ENCODE measurements at places on chromosomes 5 and 9. TPM values are rescaled to one million over a fixed set of nuclear protein-coding genes. Genes with fewer than 3 reads are reported as not detected.

- no peak for DNase-seq
- H3K27me3 ChIP-seq, result peaks cover 1% of the 10 kb centered on the region
- H3K4me1 ChIP-seq, result peaks cover 6% of the 10 kb centered on the region
- no peak overlapping the region for H3K4me3 ChIP-seq
- no peak overlapping the region for H3K27ac ChIP-seq
Observed at GRCh38 chr5:35852084-35852734, 4.5 kb upstream of the IL7R start.

Gene SLC6A19
- not detected for total RNA-seq

- peaks cover 10% of the 10 kb centered on the region for H3K27me3 ChIP-seq
- peaks cover 1% of the 10 kb centered on the region for H3K36me3 ChIP-seq
- no peak overlapping the region for H3K4me3 ChIP-seq
- H3K4me1 ChIP-seq, result peaks cover 19% of the 10 kb centered on the region
- H3K27ac ChIP-seq, result no peak overlapping the region
Observed at GRCh38 chr5:138245717-138246116, 28.7 kb downstream of the GFRA3 start.

DNA sequence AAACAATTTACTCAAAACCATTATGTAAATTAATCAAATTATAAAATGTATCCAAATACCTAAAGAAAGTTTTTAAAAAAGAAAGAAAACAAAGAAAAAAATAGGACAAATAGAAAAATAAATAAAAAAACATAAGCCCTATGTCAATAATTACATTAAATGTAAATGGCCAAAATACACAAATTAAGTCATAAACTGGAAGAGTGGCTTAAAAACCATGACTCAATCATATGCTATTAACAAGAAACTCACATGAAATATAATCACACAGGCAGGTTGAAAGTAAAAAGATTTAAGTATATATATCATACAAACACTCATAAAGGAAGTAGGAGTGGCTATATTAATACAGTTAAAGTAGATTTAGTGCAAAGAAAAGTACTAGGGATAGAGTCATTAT, 95.3 kb downstream of the PRELID2 start:
- no peaks in the 10 kb centered on the region for H3K27me3 ChIP-seq
- no peaks in the 10 kb centered on the region for H3K4me1 ChIP-seq
- no peak overlapping the region for H3K4me3 ChIP-seq
- H3K27ac ChIP-seq, result no peak overlapping the region
- H3K36me3 ChIP-seq, result no peaks in the 10 kb centered on the region
- DNase-seq, result no peak

Gene CNTNAP3
- total RNA-seq, result 1.5 TPM

Gene ZNF883
- total RNA-seq, result 6.1 TPM

Gene ZNF354C
- 6.0 TPM for total RNA-seq

DNA sequence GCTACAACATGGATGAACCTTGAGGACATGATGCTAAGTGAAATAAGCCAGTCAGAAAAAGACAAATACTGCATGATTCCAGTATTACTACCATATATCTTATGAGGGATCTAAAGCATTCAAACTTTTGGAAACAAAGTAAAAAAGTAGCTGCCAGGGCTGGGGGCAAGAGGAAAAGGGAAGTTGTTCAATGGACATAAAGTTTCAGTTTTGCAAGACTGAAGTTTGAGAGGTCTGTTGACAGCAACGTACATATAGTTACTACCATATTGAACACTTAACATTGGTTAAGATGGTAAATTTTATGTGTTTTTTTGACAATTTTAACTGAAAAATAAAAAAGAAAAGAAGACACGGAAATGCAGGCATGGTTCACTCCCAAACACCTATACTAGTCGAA, 77.6 kb downstream of the MAPKAP1 start:
- no peak for DNase-seq
- H3K4me3 ChIP-seq, result no peak overlapping the region
- H3K27me3 ChIP-seq, result no peaks in the 10 kb centered on the region
- H3K27ac ChIP-seq, result no peak overlapping the region
- H3K4me1 ChIP-seq, result peaks cover 5% of the 10 kb centered on the region

Gene RNF38
- 71.1 TPM for total RNA-seq

Gene CENPK
- total RNA-seq, result 28.9 TPM

- no peaks in the 10 kb centered on the region for H3K36me3 ChIP-seq
- no peaks in the 10 kb centered on the region for H3K4me1 ChIP-seq
- peaks cover 4% of the 10 kb centered on the region for H3K27me3 ChIP-seq
- no peak overlapping the region for H3K4me3 ChIP-seq
- no peak overlapping the region for H3K27ac ChIP-seq
Observed at GRCh38 chr5:139232147-139232724, 34.1 kb upstream of the SIL1 start.

Gene KIF4B
- total RNA-seq, result 0.54 TPM

- H3K27me3 ChIP-seq, result peaks cover 2% of the 10 kb centered on the region
- no peak for DNase-seq
- peaks cover 3% of the 10 kb centered on the region for H3K4me1 ChIP-seq
- no peaks in the 10 kb centered on the region for H3K36me3 ChIP-seq
- no peak overlapping the region for H3K4me3 ChIP-seq
Observed at GRCh38 chr5:168311061-168311566, 19.7 kb downstream of the WWC1 start.

Measured in endothelial cell (in vitro differentiated cells).